ENCODE measurements at places on chromosomes 6 and 20. TPM values are rescaled to one million over a fixed set of nuclear protein-coding genes. Genes with fewer than 3 reads are reported as not detected.
A peak's percentile ranks its signal among the peaks of the same experiment; 100 is the strongest.

DNA sequence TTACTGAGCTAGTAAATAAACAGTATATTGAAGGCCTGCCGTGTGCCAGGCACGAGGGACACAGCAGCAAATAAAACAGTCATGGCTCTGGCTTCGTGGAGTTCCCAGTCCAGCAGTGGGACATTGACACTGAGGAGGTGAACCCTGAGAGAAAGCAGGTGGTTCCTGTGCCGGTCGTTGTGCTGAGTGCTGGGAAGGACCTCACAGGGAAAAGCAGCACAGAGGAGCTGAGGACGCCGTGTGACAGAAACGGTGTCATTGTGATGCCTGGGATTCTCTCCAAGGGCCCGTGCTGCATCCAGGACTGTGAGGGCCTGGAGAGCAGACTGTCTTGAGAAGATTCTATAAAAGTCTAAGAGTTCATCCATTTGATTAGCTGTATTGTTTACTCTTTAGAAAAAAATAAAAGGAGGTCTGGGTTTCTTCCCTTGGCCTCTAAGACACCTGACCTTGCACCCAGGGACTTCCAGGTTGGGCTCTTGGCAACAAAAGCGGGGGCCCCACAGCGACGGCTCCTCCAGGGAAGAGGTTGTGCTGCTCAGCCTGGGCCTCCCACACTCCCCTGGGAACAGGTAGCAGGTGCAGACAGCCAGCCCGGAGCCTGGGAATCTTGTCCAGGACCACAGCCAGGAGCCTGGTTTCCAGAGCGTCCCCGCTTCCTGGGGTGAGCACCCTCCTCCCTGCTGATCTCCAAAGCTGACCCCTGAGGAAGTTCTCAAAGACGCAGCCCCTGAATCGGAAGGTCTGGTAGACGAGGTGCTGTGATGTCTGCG, 251.2 kb upstream of the PMEPA1 start:
- H3K27me3 ChIP-seq: no peaks in the 10 kb centered on the region
- no peaks in the 10 kb centered on the region for H3K4me1 ChIP-seq
- DNase-seq: no peak
- no peaks in the 10 kb centered on the region for H3K36me3 ChIP-seq
- H3K4me3 ChIP-seq: no peak overlapping the region
- no peak overlapping the region for H3K27ac ChIP-seq

DNA sequence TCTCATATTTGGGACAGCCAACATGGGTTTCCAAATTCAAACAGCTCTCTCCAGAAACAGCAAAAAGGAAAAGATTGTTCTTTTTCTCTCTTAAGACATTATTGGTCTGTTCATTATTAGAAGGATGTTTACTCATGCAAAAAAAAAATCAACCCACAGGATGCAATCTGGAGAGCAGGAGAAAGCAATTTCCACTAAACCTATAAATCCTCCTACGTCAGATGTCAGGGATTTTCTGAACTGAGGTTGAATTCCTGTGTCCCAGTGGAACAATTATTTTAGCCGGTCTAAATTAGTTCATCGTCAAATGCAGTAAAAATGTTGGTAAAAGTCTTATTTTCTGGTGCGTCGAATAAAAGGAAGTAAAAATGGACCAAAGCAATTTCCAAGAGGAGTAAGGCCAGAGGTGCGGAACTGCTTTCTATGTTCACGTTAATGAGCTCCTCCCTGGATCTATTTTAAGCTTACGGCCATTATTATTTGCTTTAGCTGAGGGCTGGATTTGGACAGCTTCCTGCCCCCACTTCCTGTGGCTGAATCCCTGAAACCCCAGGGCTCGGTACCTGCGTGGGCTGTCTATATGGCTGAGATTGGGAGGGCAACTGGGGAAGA, at the start of gene GABRR1:
GABRR1 (minus strand) TSS at position 60 of the 612 bp plus-strand sequence; CDS start at position 24, 36 bp downstream.
- H3K27me3 ChIP-seq: no peaks in the 10 kb centered on the region
- no peak within 1 kb of the TSS for H3K4me3 ChIP-seq
- H3K4me1 ChIP-seq: no peaks in the 10 kb centered on the region
- no peak within 1 kb of the TSS for H3K27ac ChIP-seq
- DNase-seq: no peak
- H3K36me3 ChIP-seq: no peaks in the 10 kb centered on the region

- H3K27ac ChIP-seq: peak overlapping the region; percentile 66
- H3K27me3 ChIP-seq: no peaks in the 10 kb centered on the region
- peak overlapping the region; percentile 80 for H3K4me3 ChIP-seq
- DNase-seq: peak; percentile 19
- H3K4me1 ChIP-seq: no peaks in the 10 kb centered on the region
- no peaks in the 10 kb centered on the region for H3K36me3 ChIP-seq
Observed at GRCh38 chr20:32742322-32743236, 688 bp downstream of the COMMD7 start.

Gene EGFL8
- 10.4 TPM for total RNA-seq

Gene FAM217A
- total RNA-seq: not detected

Measured in colonic mucosa (tissue), 4 donors.